GM13977 (cell line): ENCODE measurements at places on chromosomes 4 and X.

GRCh38 chr4:63211375-63211774 is 1197.9 kb downstream of the TECRL start:
- DNase-seq = no peak

- DNase-seq = no peak
Measured at GRCh38 chr4:23268072-23268771, 575.5 kb downstream of the GBA3 start.

- no peak for DNase-seq
Measured at GRCh38 chrX:69101683-69102251, 63.5 kb downstream of the PJA1 start.

- DNase-seq = no peak
Measured at GRCh38 chr4:101954351-101954750, 163.8 kb downstream of the BANK1 start.

- DNase-seq = no peak
Measured at GRCh38 chr4:83962492-83962891, 426.6 kb downstream of the GPAT3 start.
